ENCODE measurements at places on chromosomes 5 and 9.
A peak's percentile ranks its signal among the peaks of the same experiment; 100 is the strongest.

- no peak for DNase-seq
Observed at GRCh38 chr5:124262470-124262869, 484.0 kb downstream of the ZNF608 start.

DNA sequence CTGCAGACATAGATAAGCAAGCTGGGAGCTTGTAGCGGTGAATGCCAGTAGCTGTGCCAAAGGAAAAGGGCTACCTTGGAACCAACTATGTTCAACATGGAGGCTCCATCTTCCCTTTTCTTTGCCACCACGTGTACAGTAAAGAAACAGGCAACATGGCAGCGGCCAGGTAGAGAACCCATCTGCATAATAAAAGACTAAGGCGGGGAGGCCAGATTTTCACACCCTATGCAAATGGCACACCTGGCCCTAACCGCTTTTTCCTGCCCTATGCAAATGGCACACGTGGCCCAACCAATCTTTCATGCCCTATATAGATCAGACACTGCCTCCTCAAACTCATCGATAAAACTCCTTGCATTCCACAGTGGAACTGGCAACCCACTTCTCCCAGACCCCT lies 477.5 kb upstream of the EDIL3 start:
- DNase-seq = no peak

DNA sequence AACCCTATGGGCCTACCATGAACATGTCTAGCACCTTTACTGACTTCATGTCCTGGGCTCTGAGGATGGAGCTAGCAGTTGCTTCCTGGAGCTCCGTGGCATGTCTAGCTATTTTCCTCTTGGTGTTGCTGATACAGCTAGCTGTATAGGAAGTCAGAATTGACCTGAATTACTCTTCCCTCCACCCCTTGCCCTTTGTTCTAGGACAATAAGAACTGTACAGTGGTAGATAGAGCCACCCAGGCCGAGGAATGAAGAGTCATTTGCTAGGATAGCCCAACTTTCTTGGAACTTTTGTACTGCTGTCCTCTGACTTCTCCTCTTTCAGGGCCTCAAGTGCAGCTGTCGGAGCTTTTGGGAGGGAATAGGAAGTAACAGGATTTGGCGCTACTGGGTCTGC lies 109.9 kb upstream of the RUSC2 start:
- no peak for DNase-seq

DNA sequence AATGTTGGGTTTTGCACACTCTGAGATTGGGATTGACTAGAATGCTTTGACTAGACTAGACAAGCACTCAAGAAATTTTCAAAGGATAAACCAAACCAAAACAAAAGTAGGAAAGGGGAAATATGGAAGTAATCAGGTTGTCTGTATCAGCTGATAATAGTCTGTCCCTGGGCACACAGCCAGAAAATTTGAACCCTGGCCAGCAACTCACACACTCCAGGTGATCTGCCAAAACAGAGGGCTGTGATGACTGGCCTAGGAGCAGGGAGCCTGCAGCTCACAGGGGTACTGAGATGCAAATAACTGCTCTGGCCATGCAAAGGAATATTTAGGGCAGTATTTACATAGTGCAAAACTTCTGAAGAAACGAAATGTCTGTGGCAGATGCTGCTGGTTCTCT lies 112.3 kb upstream of the SMIM23 start:
- no peak for DNase-seq

DNA sequence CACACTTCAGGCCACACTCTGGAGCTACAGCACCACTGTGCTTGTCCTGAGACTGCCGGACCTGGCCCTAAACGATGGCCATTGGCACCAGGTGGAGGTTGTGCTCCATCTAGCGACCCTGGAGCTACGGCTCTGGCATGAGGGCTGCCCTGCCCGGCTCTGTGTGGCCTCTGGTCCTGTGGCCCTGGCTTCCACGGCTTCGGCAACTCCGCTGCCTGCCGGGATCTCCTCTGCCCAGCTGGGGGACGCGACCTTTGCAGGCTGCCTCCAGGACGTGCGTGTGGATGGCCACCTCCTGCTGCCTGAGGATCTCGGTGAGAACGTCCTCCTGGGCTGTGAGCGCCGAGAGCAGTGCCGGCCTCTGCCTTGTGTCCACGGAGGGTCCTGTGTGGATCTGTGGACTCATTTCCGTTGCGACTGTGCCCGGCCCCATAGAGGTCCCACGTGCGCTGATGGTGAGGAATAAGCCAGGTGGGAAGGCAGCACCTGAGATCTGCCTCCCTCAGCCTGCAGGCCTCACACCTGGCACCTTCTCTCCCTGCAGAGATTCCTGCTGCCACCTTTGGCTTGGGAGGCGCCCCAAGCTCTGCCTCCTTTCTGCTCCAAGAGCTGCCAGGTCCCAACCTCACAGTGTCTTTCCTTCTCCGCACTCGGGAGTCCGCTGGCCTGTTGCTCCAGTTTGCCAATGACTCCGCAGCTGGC lies 14.7 kb downstream of the CRB2 start:
- DNase-seq = no peak

- no peak for DNase-seq
Observed at GRCh38 chr9:132020272-132020671, 59.4 kb downstream of the MED27 start.

GRCh38 chr5:95895251-95895650 lies 66.4 kb downstream of the ELL2 start:
- DNase-seq = no peak

DNA sequence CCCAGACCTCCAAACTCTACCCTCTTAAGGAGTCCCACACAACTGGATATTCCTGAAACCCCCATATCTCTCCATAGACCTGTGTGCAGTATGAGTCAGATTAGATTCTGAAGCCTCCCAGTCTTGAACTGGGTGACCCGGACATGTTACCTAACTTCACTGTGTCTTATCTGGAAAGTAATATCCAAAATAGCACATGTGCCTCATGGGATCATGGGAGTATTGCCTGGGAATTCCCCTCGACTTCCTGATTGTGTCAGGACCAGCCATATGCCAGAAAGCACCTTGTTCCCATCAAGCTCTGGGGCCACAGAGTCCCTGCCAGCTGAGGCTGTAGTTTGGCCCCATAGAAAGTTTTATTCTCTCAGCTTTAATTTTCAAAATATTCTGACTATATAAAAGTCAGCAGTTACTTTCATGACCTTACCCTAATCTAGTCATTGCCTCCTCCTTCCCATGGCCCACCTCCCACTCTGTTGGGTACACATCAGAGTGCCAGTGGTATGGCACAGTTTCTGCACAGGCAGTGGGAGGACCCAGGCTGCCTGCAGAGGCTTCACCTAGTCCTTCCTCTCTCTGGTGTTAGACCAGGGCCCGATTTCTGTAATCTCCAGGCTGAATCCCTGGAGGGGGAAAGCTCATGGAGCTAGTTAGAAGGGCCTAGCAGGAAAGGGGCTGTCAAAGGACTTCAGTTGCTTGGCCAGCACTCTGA lies 19.5 kb upstream of the B4GALT1 start:
- DNase-seq = no peak

DNA sequence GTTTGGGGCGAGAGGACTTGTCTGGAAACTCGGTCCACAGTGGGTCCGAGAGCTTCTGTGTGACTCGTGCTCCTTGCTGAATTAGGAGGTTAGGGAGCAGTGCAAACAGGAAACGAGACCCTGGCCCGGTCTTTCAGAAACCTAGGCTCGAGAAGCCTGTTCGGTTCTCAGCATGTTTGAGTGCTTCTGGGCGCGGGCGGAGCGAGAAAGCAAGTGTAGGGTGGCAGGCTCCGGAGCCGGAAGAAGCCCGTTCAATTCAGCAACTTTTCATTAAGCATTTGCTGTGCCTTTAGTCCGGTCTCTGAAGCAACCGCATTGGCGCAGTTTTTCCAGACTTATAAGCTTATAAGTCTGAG lies 547 bp downstream of the CLTA start:
- peak; percentile 51 for DNase-seq

- DNase-seq = no peak
Observed at GRCh38 chr9:95081998-95082397, 235.5 kb downstream of the FANCC start.

GRCh38 chr5:16082053-16082452 lies 97.5 kb downstream of the MARCHF11 start:
- no peak for DNase-seq

GRCh38 chr5:177997319-177997670 lies 1.3 kb upstream of the PROP1 start:
- DNase-seq = no peak
